ENCODE measurements at places on chromosomes 6 and 20.

DNA sequence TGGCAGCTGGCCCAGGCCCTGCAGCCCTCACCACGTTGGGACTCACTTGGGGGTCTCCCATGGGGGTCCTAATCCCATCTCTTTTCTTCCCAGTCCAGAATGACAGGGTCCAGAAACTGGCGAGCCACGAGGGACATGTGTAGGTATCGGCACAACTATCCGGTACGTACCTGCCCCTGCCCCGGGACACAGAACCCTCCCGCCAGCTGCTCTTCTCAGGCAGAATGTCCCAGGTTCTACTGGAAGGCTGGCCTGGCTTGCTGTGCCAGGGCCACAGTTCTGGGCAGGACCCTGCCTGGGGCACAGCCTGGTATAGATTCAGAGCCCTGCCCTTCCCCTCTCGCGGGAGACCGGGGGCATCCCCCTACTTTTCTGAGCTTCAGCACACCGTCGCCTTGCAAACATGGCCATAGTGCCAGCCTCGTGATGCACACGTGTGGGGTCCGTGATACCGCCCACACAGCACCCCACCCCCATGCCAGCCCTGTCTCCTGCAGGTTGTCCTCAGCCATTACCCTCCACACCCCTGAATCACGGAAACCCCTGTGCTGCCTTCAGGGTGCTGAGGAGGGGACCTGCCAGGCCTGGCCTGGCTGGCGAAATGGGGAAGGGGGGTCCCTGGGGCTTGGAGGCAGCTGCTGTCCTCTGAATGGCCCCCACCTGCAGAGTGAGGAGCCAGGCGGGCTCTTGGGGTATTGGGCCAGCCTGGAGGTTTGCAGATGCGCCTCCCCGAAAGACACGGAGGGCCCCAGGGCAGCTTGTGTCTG is 3.0 kb downstream of the OGFR start:
- no peak for DNase-seq

DNA sequence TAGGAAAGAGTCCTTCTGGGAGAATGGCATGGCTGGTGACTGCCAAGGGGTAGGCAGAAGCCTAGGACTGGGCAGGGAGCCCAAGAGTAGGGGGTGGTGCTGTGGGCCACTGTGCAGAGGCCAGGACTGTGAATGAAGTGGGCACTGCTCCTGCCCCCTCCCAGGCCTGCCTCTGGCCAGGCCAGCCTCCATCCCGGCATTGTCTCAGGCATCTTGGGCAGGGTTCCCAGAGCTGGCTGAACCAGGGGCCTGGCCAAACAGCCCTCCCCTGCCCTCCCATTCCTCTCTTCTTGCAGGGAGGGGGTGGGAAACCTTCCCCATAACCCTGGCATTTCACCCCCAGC is 81.6 kb downstream of the MRPL14 start:
- no peak for DNase-seq

DNA sequence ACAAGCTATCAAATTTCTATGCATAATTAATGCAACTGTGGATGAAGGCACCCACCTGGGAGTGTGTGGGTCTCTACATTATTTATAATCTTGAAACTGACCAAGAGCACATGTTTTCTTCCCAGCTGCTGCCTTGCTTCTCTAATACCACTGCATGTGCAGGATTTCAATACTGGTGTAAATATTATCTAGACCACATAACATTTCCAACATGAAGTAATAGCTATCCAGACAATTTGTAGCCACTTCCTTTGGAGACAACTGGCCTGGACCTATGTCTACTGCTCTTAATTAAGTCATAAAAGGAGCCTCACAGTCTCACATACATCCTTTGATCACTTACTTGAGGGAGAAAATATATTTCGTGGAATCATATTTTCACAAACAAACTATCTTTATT is 180.7 kb downstream of the HIVEP2 start:
- no peak for DNase-seq

DNA sequence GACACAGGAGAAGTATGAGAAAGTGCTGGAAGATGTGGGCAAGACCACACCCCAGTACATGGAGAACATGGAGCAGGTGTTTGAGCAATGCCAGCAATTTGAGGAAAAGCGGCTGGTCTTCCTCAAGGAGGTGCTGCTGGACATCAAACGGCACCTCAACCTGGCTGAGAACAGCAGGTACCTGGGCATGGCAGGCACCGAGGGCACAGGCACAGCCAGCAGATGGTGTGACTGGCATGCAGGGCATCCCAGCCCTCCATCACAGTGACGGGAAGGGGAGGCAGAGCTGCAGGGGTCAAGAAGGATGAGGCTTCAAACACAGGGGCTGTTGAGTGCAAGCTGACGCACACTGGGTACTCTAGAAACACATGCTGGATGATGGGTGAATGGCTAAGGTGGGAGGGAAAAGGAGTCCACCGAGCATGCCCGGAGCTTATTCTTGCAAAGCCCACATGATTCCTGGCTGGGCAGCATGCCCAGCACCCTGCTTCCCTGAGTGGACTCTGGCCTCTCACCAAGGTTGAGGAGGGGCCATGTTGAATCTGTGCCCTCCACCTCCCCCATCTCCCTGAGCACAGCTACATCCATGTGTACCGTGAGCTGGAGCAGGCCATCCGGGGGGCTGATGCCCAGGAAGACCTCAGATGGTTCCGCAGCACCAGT is 26.3 kb downstream of the SPDEF start:
- no peak for DNase-seq

DNA sequence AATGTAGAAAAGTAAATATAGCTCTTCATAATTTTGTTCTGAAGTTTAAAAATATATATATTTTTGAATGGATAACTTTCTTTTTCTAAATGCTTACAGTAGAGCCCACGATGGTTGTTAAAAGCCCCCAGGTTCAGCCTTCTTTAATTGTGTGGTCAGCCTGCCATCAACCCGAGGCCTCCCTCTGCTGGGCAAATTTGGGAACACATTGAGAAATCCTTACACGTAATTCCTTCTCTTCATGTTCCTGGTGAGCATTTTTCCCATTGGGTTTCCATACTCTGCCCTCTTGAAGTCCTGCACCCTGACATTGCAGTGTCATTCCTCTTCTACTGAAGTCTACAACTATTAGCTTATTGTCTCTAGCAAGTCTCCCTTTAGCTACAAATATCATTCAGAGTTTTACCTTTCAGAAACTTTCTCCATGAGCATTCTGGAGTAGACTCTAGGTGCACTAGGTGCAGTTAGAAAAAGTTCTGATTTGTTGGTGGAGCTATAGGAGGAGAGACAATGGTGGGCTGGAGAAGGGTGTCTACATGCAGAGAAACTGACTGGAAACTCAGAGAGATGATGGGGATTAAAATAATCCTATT is 40.6 kb downstream of the TRIM38 start:
- peak; percentile 39 for DNase-seq

DNA sequence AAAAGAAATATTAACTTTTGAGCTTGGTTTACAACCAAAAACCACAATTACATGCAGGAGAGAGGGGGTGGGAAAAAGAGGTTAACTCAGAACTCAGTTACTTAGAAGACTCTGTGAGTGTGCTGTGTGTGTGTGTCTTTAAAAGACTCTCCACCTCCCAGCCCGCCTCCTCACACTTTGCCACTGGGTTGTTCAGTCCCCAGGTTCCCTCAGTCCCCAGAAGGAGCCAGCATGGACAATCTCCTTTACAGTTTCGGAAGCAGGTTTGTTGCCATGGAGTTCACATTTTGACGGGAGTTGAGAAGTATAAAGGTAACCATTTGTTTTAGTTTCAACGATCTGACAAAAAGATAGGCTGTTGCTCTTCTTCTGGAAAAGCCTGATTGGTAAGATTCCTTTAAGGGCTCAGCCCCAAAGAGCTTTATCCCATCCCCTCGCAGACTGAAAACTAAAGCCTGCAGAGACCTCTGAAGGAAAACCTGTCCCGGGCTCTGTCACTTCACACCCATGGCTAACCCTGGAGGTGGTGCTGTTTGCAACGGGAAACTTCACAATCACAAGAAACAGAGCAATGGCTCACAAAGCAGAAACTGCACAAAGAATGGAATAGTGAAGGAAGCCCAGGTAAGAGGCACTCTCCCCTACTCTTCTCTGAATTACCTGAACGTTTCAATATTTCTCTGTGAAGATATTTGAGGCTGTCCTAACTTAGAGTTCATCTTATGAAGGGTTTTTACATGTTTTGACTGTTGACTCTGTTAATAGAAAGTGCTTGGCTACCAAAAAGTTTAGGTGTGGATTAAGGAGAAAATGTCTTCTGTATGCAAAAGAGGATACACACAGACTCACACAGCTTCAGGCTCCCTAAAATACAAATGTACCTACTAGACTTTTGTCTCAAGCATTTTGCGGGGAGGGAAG is at the start of gene SPTLC3:
SPTLC3 (plus strand) TSS at position 212 of the 921 bp plus-strand sequence; CDS start at position 508, 296 bp downstream.
- DNase-seq = no peak

GRCh38 chr20:42742926-42743325 is 446.8 kb downstream of the PTPRT start:
- no peak for DNase-seq

DNA sequence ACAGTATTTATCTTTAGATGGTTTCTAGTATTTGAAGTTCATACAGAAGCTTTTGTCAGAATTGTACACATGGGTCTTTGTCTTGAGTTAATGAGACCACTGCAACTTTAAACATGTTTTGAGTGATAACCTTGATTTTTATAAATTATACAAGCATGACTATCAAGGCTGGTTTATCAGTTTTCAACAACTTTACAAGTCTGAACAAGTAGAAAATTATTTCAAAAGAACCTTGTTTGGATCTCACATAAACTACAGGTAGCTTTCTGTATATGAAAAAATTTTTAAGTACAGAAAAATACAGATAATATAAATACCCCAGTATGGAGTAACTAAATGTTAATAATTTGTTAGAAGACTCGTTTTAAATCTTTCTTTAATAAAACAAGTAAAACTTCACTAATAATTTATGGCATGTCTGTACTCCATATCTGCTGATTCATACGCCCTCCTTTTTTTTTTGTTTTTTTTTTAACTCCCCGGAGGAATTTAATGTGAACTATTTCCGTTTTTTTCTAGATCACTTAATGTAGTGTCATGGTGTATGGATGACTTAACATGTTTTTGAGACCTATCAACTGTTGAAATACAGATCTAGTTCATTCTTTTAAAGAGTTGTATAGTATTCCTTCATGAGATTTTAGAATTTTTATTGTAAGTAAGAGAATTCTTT is 18.3 kb downstream of the VAPB start:
- DNase-seq = no peak

DNA sequence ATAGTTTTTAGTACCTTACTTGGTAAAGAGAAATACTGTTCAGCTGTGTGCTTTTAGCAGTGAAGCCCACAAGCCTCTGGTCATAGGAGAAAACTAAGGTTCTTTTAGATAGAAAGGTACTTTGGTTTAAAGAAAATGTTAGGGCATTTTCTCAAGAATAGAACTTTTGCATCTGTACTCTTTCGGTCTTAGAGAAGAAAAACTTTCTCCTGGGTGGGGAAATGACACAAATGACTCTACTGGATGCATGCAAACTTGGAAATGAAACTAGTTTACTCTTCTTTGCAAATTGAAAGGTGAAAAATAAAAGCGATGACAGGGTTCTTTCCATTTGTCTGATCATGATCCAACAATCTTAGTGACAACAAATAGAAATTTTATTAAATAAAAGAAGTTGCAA is 2.1 kb upstream of the TMEM217 start:
- DNase-seq = no peak

GRCh38 chr6:165963750-165964149 is 203.9 kb downstream of the TBXT start:
- DNase-seq = no peak

DNA sequence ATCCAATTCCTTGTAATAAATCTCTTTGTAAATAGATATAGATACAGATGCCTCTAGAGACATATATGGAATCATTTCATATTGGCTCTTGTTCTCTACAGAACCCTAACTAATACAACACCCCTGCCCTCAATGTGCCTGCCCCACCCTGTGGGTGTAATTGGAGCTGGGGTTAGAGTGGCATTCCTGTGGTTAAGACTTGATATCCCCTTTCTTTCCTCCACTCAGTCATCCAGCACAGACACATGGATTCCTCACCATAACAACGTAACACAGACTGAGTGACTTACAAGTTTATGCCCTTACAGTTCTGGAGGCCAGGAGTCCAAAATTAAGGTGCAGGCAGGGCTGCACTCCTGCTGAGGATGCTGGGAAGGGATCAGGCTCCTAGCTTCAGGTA is 42.8 kb downstream of the C6orf118 start:
- DNase-seq = no peak

- no peak for DNase-seq
These were observed 91.7 kb downstream of the BMP7 start for GRCh38 chr20:57174737-57175136.

DNA sequence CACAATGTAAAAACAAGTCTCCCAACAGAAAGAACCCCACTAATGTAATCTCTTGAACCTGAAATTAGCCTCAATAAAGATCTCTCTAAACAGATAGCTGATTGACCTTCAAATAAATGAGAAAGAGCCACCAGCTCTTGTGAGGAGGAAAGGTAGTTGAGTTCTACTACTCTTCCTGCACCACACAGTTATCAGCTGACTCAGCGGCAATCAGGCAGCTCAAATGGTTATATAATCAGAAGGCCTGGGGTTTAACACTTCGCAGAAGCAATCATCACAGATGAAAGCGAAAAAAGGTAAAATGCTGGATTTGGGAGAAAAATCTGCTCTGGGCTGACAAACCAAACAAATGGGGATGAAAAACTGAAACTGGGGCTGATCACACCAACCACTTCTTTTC is 91.8 kb downstream of the CHD6 start:
- DNase-seq = no peak

DNA sequence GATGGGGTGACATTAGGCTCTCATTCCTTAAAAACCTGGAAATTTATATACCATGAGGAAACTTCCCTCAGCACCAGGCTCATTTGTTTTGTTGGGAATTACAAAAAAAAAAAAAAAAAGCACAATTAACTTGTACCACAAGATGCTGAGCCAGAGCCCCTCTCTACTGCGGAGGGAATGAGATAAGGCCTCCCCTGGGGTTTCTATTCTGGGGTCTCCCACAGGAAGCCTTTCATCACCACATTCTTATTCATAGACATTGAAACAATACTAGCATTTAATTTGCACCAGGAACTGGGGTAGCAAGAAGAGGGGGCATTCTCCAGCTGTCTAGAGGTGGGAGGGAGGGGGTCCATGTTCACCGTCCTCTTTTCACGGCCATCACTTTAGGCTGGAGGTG is 23.0 kb upstream of the RPS6KA2 start:
- DNase-seq = no peak

- no peak for DNase-seq
These were observed 488.3 kb downstream of the CDKAL1 start for GRCh38 chr6:21022343-21023107.
